EL (cell line): ENCODE measurements at places on chromosomes 2 and 18.

- no peak for DNase-seq
Observed at GRCh38 chr2:13597176-13597575, 880.4 kb downstream of the TRIB2 start.

DNA sequence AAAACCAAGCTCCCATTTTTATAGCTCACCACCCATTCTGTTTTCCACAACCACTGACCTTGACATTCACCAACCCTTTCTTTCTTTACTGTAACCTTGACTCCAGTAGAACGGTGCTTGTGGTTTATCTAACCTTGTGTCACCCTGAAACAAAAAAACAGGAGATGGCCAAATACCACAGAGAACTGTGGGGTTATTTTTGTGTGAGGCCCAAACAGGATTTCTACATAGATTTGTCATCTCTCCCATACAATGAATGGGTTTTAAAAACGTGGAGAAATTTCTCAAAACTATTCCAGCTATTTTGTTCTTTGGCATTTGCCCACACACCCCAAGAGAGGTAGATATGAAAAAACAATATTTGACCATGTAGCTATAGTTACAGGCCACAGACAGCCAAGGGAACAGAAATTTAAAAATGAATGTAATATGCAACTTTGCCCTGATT is 231.3 kb upstream of the TANK start:
- DNase-seq = peak; percentile 33

DNA sequence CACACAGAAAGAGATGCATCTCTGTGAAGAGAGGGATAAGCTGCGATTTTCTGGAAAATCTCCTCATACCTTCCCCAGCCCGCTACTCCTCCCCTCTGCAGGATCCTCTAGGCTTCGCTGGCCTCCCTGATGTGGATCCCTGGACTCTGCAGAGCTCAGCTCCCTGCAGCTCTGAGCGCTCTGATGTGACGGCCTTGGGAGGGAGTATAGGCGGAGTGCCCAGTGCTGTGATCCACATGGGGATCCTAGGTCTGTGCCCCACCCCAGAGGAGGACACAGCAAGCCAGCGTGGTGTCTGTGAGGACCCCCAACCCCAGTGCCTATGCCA is 111.0 kb downstream of the GYPC start:
- DNase-seq = no peak

- no peak for DNase-seq
Observed at GRCh38 chr2:6626401-6627012, 239.2 kb downstream of the CMPK2 start.

DNA sequence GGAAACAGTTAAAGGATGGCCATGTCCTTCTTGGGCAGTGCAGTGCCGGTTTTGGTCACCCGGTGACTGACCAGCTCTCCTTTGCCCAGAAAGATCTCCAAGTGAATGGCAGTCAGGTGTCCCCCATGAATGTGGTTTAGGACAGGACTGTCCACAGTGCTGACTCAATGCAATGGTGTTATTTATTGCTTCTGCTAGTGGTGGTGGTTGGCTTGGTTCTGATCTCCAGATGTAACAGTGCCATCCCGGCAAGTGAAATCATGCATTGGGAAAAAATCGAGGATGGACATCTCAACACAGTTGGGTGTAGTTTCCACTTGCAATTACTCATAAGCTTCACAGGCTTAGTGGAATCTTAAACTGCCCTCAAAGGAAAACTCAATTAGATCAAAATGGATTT is 81.9 kb downstream of the TGOLN2 start:
- DNase-seq = peak; percentile 23

DNA sequence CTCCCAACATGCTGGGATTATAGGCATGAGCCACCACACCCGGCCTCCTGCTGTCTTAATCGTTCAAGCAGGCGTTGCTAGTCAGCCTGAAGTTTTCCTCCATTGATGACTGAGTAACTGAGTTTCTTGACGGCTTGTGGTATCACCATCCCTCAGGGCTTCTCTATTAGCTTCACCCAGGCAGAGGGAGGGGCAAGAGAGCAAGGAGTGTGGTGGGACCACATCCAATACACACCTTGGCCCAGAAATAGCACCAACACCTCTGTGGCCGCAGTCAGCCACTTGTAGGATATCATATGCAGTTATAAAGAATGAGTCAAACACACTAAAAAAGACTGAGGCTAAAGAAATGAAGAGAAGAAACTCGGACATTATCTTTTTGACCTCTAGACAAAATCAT is 1009.4 kb upstream of the CELF4 start:
- no peak for DNase-seq

- DNase-seq = no peak
Observed at GRCh38 chr2:28351621-28352020, 41.0 kb upstream of the FOSL2 start.

DNA sequence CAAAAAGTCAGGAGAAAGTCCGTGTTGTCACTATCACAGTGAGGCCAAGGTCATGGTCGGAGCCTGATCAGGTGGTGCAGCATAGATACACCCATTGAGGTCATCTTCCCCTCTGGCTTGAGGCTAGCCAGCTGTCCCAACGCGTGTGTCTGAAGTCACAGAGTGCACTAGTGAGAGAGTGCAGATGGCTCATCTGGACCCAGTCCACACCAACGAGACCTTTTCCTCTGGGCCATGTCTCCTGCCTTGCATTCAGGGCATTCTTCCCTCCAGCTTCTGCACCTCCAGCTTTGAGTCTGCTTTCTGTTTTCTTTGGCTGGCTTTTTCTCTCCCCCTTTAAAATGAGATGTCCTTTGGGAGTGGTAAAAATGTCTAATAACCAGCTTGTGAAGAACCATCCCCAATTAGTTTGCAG is 146.9 kb downstream of the TDRD15 start:
- DNase-seq = no peak
